Inflammatory macrophage treated with lipopolysaccharide for 1 hour (primary cell): ENCODE measurements at places on chromosomes 13 and 19.

DNA sequence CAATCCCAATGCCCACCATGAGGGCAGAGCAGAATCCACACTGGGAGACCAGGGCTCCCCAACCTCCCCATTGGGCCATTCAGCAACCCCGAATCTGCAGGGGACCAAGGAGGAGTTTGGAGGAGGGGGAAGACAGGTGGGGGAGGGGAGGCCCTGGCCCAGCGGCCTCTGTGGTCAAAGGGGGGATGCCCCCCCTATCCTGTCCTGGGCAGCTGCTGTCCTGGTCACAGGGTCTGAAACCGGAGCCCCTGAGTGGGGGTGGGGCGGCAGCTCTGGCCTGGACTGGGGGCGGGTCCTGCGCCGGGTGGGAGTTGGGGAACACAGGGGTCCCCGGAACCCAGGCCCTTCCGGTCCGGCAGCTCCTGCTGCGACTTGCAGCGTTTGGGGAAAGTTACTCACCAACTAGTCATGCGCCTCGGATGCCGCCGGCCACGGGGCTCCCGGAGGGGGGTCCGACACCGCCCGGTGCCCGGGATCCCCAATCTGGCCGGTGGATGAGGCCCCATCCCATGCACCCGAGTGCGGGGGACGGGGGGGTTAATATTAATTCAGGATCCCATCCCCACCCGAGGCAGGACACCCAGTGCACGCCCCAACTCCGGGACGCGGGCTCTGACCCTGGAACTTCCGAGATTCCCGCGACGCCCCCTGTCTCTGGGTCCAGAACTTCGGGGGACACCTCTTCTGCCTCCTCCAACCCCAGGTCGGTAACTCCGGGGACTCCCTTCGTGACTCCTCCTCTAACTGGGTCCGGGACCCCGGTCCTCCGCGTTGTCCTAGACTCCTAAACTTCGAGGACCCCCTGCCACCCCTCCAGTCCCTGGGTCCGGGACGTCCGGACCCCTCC is 872 bp downstream of the HOMER3 start:
- peak; percentile 11 for DNase-seq

DNA sequence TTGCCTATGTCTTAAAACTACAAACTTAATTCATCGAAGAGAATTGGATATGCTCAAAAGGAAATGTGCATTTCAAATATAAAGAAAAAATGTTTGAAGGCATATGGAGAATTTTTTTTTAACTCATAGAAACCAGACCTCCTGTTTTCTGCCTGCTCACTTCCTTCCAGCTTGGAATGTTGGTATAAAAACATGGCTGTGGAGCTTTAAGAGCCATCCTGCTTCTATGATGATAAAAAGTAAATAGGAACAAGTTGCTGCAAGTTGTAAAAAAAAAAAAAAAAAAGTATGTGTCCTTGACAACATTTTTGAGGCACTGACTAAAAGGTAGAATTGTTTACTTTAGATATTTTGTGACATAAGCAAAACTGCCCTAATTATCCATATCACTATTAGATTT is 1230.7 kb downstream of the PCDH9 start:
- no peak for DNase-seq

DNA sequence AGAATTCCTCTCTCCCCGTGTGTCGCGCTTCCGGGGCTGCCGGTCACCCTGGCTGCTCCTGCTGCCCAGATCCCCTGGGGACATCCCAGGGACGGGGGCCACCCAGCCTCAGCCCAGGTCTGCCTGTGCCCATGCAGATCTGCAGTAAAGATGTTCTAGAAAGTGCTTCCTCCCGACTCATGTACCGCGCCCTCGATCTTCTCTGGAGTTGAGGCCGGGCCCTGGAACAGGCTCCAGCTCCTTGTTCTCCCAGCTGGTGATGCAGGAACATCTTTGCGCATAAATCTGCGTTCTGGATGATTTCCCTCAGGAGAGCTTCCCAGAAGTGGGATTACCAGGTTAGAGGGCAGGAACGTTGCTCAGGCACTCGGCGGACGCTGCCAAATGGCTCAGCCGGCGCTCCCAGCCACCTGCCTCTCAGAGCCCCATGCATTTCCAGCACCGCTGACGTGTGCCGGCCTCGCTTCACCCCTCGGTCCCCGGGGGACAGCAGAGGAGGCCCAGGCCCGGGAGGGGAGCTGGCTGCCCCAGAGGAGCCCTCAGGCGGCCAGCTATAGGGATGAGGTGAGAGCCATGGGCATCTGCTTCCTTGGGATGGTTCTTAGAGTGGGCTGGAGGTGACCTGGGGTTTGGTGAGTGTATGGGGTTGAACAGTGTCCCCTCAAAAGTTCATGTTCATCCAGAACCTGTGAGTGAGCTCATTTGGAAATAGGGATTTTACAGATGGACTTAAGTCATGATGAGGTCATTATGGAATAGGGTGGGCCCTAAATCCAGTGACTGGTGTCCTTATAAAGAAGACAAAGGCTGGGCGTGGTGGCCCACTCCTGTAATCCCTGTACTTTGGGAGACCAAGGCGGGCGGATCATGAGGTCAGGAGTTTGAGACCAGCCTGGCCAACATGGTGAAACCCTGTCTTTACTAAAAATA is 42.6 kb downstream of the CRTC1 start:
- DNase-seq: no peak

DNA sequence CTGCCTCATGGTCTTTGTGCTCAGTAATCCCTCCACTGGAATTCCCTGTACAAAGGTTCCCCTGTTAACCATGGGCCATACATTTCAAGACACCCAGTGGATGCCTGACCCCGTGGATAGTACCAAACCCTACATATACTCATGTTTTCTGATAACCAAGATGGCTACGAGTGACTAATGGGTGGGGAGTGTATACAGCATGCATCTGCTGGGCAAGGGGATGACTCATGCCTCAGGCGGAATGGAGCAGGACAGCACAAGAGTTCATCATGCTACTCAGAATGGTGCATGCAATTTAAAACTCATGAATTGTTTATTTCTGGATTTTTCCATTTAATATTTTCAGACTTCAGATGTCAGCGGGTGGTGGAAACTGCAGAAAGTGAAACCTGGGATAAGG is 13.3 kb upstream of the FGF9 start:
- no peak for DNase-seq

- DNase-seq: peak; percentile 15
Measured at GRCh38 chr13:49791711-49792549, 552 bp downstream of the KPNA3 start.

GRCh38 chr13:109422161-109422560 is 364.2 kb downstream of the IRS2 start:
- DNase-seq: peak; percentile 52

- DNase-seq: no peak
Measured at GRCh38 chr19:34662919-34663318, 14.0 kb downstream of the SCGB2B2 start.

DNA sequence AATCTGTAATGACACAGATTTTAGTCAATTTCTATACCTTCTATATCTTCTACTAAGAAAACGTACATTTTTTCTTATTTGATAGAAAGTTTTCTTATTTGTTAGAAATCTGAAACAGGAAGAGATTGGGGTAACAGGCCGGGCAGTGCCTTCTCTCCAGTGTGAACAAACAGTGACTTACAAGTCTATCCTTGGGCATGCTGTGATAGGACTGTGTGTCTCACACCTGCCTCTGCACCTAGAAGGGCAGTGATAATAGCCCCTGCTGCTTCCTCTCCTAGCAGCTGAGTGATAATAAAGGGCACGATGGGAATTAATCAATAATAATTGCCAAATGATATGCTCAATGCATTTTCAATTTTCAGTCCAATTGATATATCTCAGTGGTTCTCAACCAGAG is 1.4 kb downstream of the TMEM272 start:
- DNase-seq: no peak

DNA sequence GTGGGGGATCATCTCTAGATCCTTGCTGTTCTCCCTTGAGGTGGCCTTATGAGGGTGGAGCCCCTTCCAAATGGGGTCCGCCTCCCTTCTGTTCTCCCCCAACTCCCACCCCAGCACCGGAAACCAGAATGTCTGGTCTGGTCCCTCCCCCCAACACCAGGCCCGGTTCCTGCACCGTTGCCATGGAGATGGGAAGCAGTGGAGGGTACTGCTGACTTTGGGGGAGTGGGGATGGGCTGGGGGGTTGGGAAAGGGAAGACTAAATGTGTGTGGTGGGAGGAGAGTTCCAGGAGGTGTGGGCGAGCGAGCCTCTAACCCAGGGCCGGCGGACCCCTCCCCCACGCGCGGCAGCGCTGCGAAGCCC is 1.7 kb downstream of the SHANK1 start:
- DNase-seq: no peak

GRCh38 chr13:110546926-110547325 is 14.6 kb downstream of the RAB20 start:
- DNase-seq: no peak

- DNase-seq: no peak
Measured at GRCh38 chr19:9881720-9882119, 46.6 kb downstream of the PIN1 start.

GRCh38 chr19:32599736-32600157 is 18.8 kb downstream of the PDCD5 start:
- DNase-seq: peak; percentile 55

- DNase-seq: no peak
Measured at GRCh38 chr19:13681509-13681908, 82.8 kb upstream of the MRI1 start.

DNA sequence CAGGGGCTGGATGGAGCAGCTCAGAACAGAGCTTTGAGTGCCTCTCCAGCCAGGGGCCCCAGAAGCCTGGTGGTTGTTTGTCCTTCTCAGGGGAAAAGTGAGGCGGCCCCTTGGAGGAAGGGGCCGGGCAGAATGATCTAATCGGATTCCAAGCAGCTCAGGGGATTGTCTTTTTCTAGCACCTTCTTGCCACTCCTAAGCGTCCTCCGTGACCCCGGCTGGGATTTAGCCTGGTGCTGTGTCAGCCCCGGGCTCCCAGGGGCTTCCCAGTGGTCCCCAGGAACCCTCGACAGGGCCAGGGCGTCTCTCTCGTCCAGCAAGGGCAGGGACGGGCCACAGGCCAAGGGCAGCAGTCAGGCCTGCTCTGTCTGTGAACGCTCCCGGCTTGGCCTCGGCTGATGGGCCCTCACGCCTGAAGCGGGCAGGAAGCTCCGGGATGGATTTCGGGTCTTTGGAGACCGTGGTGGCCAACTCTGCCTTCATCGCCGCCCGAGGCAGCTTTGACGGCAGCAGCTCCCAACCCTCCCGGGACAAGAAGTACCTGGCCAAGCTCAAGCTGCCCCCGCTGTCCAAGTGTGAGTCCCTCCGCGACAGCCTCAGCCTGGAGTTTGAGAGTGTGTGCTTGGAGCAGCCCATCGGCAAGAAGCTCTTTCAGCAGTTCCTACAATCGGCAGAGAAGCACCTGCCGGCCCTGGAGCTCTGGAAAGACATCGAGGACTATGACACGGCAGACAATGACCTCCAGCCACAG is at the start of gene GRK1:
GRK1 (plus strand) TSS at position 269 of the 751 bp plus-strand sequence; CDS start at position 437, 168 bp downstream.
- DNase-seq: no peak

DNA sequence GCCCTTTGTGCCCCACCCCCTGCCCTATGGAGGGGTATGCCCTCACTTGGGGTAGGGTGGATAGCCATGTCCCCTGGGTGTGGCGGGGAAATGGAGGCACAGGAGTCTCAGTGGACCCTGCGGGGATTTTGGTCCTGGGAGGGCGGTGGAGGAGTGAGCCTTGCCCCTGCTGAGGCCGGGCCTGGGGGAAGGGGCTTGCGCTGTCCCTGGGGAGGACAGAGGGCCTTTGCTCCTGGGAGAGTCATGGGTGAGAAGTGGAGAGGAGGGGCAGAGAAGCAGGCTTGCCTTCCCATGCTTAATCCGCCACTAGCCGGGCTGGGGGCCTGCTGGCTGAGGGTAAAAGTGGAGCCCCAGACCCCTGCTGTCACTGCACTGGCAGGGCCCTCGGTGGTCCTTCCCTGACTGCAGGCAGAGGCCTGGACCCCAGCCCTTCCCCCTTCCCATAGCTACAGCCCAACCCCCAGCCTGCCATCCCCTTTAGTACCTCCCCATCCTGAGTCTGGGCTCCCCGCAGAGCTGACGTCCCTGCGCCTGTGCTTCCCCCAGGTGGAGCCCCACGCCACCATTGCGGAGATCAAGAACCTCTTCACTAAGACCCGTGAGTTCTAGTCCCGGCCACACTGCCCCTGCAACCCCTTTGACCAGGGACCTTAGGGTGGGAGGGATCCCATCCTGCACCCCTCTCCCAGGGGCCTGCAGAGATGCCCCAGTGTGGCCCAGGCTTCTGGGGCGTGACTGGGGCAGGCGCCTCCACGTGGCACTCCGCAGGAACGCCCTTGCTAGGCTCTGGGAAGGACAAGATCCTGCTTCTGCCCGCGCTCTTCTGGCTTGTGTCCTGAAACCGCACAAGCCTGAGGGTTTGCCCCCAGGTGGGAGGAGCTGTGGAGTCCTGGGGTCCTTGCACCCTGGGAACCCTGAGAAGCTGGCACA is 8.9 kb downstream of the NDUFB7 start:
- no peak for DNase-seq

DNA sequence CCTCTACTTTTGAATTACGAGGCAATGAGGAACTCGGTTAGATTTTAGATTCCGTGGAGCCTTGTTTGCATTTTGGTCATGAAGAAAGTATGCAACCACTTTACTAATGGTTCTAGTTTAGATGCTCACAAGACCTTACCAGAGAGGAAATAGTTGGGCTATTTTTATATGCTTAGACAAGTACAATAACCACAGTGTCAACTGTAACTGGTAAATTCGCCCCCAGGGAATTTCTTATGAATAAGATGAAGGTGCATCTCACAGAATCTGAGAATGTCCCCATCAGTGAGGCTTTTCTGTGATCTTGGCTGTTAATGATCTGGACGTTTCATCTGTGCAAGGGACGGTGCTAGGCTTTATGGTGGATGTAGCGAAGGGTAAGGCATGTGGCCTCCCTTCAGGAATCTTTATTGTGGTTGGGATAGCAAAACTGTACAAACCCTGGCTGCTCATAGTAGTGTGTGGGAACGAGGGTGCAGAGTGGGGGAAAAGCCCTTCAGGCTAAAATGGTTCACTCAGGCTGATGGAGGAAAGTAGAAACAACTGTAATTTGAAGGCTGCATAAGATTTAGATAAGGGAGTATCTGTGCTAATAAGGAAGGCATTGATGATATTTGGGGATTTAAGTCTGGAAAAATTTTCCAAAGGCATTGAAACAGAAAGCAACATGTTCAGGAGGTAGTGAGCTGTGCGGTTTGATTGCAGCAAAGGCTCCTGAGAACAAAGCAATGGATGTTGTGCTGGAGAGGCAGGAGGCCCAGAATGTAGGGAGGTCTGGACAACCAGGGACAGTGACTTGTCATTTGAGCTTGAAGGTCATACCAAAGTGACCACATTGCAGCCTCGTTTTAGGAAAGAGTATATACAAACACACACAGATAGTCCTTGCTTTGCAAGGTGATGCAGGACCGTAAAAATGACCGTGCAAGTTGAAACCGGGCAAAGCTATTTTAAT is 28.4 kb downstream of the UBAC2 start:
- DNase-seq: peak; percentile 60
